ENCODE measurements at places on chromosomes 3 and 15. TPM values are rescaled to one million over a fixed set of nuclear protein-coding genes. Genes with fewer than 3 reads are reported as not detected.
A peak's percentile ranks its signal among the peaks of the same experiment; 100 is the strongest.

- H3K27me3 ChIP-seq = no peaks in the 10 kb centered on the region
- H3K36me3 ChIP-seq = no peaks in the 10 kb centered on the region
- DNase-seq = no peak
- H3K4me3 ChIP-seq = no peak overlapping the region
These were observed 58.2 kb downstream of the PHLDB2 start for GRCh38 chr3:111917300-111917699.

- no peaks in the 10 kb centered on the region for H3K27me3 ChIP-seq
- no peak overlapping the region for H3K4me3 ChIP-seq
- H3K4me1 ChIP-seq = no peaks in the 10 kb centered on the region
- DNase-seq = no peak
These were observed 11.4 kb downstream of the LAMP3 start for GRCh38 chr3:183151086-183151485.

DNA sequence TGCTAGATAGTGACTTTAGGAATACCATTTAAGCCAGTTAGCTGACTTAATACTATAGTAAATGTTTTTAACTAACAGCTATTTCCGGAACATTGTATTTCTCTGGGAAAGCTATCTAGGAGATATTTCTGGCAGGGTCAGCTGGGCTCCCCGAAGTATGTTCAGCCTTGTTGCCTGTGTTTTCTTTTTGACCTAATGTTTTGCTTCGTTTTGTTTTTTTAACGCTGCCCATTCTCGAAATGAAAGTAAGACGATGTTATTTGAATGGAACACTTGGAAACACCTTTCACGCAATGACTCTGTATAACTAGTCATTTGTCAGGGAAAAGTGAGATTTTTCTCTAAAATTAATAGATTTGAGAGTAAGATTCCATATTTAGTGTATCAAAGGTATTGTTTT, 702.9 kb upstream of the NAALADL2 start:
- no peaks in the 10 kb centered on the region for H3K36me3 ChIP-seq
- no peaks in the 10 kb centered on the region for H3K27me3 ChIP-seq
- H3K4me3 ChIP-seq = no peak overlapping the region
- no peak overlapping the region for H3K27ac ChIP-seq
- no peaks in the 10 kb centered on the region for H3K4me1 ChIP-seq

DNA sequence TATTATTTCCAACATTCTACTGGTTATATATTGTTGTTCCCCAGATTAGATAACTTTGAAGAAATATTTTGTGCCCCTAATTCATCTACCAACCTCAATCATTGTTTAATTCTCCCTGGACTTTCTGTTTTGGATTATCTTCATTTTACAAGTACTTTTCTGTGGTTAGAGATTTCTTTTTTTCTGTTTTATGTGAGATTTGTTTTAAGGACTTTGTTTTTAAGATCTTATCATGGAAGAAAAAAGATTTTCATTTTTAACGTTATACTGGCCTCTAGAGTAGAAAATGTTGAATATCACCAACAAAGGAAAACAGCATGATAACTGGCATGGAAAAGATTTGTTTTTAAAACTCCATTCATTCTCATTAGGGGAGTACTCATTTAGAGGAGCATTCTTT, 210.9 kb upstream of the KCNMB2 start:
- H3K4me1 ChIP-seq = no peaks in the 10 kb centered on the region
- H3K36me3 ChIP-seq = no peaks in the 10 kb centered on the region
- H3K27me3 ChIP-seq = no peaks in the 10 kb centered on the region

- no peak overlapping the region for H3K27ac ChIP-seq
- H3K27me3 ChIP-seq = no peaks in the 10 kb centered on the region
- no peak overlapping the region for H3K4me3 ChIP-seq
- H3K36me3 ChIP-seq = no peaks in the 10 kb centered on the region
- H3K4me1 ChIP-seq = no peaks in the 10 kb centered on the region
- no peak for DNase-seq
These were observed 18.3 kb downstream of the PPARG start for GRCh38 chr3:12307136-12307535.

DNA sequence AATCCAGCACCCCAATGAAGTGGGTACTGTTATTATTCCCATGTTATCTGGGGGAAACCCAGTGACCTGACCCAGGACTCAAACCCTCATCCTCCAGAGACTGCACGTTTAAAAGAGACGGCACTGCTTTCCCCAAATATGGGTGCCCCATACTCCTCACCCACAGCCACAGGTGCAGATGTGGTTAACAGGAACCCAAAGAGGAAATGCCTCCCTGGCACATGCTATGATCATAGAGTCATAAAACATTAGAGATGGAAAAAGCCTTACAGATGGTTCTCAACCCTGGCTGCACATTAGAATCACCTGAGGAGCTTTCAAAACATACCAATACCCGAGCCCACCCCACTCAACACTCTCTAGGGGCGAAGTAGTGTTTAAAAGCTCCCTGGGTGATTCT, 111.5 kb downstream of the SEMA5B start:
- H3K27me3 ChIP-seq = peaks cover 8% of the 10 kb centered on the region
- no peaks in the 10 kb centered on the region for H3K36me3 ChIP-seq
- no peak overlapping the region for H3K27ac ChIP-seq
- DNase-seq = no peak

DNA sequence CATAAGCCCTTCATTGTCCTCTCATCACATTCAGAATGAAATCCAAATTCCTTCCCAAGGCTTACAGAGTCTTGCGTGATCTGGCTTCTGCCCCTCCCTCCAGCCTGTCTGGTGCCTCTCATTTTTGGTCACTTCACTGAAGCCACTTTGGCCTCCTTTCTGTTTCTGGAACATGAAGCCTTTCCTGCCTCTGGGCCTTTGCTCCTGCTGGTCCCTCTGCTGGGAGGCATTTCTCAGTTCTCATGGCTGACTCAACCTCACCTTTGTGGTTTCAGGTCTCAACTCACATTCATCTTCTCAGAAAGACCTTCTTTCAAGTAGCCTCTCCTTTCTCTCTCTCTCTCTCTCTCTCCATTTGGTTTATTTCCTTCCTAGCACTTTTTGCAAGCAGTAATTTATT, 43.9 kb upstream of the BHLHE40 start:
- DNase-seq = peak; percentile 62
- H3K36me3 ChIP-seq = no peaks in the 10 kb centered on the region
- no peak overlapping the region for H3K4me3 ChIP-seq
- no peaks in the 10 kb centered on the region for H3K4me1 ChIP-seq

DNA sequence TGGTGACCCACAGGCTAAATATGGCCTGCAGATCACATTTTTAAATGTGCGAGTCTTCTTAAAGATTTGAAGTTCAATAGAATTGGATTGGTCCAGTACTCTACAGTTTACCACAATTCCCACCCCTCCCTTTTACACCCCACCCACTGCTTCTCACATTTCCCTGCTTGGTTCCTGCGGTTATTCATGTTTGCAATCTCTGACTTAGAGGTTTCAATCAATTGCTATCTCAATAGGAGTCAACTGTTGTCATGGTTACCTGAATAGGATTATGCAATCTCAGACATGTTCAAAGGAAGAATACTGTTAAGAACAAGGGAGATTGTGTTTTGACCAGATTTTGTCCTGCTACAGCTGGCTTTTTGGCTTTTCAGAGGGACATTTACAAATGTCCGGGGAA, 4.9 kb upstream of the C3orf49 start:
- H3K27ac ChIP-seq = no peak overlapping the region
- H3K36me3 ChIP-seq = no peaks in the 10 kb centered on the region
- H3K27me3 ChIP-seq = no peaks in the 10 kb centered on the region
- no peaks in the 10 kb centered on the region for H3K4me1 ChIP-seq

DNA sequence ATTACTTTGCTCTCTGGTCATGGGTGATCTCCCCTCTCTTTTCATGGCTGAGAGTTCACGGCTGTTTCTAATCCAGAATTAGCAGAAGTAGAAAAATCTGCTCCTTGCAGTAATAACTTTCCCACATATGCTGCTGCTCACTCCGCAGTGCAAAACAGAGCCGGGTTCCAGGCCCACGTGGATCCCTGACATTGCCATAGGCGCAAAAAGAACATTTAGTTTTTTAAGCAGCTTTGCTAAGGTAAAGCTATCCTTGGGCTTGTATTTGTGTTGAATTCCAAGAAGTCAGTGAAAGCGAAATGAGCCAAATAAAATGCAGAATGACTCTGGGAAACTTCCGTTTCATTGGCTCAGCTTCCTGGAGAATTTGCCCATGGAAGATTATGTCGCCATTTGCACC, 633.7 kb upstream of the SUCLG2 start:
- no peak for DNase-seq
- H3K4me3 ChIP-seq = no peak overlapping the region
- no peaks in the 10 kb centered on the region for H3K27me3 ChIP-seq
- H3K27ac ChIP-seq = no peak overlapping the region
- no peaks in the 10 kb centered on the region for H3K4me1 ChIP-seq

GRCh38 chr3:72888546-72889309, 882 bp downstream of the GXYLT2 start:
- H3K36me3 ChIP-seq = no peaks in the 10 kb centered on the region
- H3K27me3 ChIP-seq = peaks cover 47% of the 10 kb centered on the region
- H3K4me1 ChIP-seq = peaks cover 11% of the 10 kb centered on the region
- H3K27ac ChIP-seq = no peak overlapping the region
- no peak overlapping the region for H3K4me3 ChIP-seq

DNA sequence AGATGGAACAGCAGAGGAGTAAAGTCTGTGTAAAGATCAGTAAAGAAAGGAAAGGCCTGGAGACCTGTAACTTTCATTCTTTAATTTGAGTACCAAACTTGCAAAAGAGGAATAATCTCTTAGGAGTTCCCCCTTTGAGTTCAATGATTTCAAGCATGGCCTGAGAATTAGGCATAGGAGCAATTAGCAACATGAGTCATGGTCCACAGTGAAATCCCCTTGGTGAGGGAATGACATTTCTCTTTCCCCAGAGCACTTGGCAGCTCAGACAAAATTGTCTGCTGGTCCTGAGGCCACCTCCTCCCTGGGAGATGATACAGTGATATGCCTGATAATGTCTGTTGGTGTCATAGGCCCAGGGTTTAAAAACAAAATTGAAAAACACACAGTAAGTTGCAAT, 81.4 kb upstream of the CRBN start:
- H3K27ac ChIP-seq = no peak overlapping the region
- H3K36me3 ChIP-seq = no peaks in the 10 kb centered on the region
- no peak overlapping the region for H3K4me3 ChIP-seq

- no peak overlapping the region for H3K4me3 ChIP-seq
- peaks cover 9% of the 10 kb centered on the region for H3K4me1 ChIP-seq
- DNase-seq = no peak
- H3K27ac ChIP-seq = no peak overlapping the region
- no peaks in the 10 kb centered on the region for H3K36me3 ChIP-seq
- H3K27me3 ChIP-seq = no peaks in the 10 kb centered on the region
These were observed 30.8 kb downstream of the B3GNT5 start for GRCh38 chr3:183283886-183284285.

GRCh38 chr3:127123533-127123932, 69.4 kb upstream of the PRR23E start:
- no peak overlapping the region for H3K27ac ChIP-seq
- no peak for DNase-seq
- H3K4me3 ChIP-seq = no peak overlapping the region
- peaks cover 2% of the 10 kb centered on the region for H3K27me3 ChIP-seq

- no peaks in the 10 kb centered on the region for H3K36me3 ChIP-seq
- no peak overlapping the region for H3K27ac ChIP-seq
These were observed 321.4 kb upstream of the NECTIN3 start for GRCh38 chr3:110750201-110750600.

GRCh38 chr3:70488816-70489215, 176.4 kb upstream of the MDFIC2 start:
- peaks cover 3% of the 10 kb centered on the region for H3K27me3 ChIP-seq
- DNase-seq = no peak
- H3K4me1 ChIP-seq = no peaks in the 10 kb centered on the region

DNA sequence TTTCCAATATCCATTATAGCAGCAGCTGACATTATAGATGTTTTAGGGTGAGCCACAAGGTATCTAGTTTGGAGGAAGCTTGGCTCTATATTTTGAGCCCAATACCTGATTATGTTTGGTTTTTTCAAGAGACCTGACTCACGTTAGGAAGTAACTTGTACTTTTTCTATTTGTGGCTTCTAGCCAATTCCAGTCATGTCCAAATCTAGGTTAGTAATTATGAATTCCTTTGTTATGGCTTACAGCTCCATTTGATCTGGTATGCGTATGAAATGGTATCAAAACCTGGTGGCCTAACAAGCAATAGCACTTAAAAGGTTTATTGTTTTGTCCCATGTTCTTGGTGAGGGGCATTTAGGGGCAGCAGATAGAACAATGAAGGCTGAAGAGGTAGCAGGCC, 115.9 kb downstream of the TOP2B start:
- no peak overlapping the region for H3K27ac ChIP-seq
- H3K4me1 ChIP-seq = no peaks in the 10 kb centered on the region
- DNase-seq = no peak
- H3K27me3 ChIP-seq = no peaks in the 10 kb centered on the region
- H3K4me3 ChIP-seq = no peak overlapping the region
- no peaks in the 10 kb centered on the region for H3K36me3 ChIP-seq

GRCh38 chr15:23797747-23798446, 110.8 kb upstream of the NDN start:
- H3K4me3 ChIP-seq = no peak overlapping the region
- no peaks in the 10 kb centered on the region for H3K27me3 ChIP-seq
- DNase-seq = no peak
- no peaks in the 10 kb centered on the region for H3K4me1 ChIP-seq

- no peaks in the 10 kb centered on the region for H3K27me3 ChIP-seq
- H3K4me1 ChIP-seq = no peaks in the 10 kb centered on the region
- no peaks in the 10 kb centered on the region for H3K36me3 ChIP-seq
- no peak within 1 kb of the TSS for H3K27ac ChIP-seq
- no peak within 1 kb of the TSS for H3K4me3 ChIP-seq
These were observed at the start of gene PRICKLE2 for GRCh38 chr3:64224826-64225610. Gene PRICKLE2, minus strand, starts transcription at chr3:64225466. Its CDS starts 26,539 bp downstream, at chr3:64198927.

GRCh38 chr3:122091602-122092295, 36.6 kb downstream of the CD86 start:
- H3K27ac ChIP-seq = no peak overlapping the region
- no peak overlapping the region for H3K4me3 ChIP-seq
- no peaks in the 10 kb centered on the region for H3K4me1 ChIP-seq
- DNase-seq = no peak

- no peak for DNase-seq
- no peak overlapping the region for H3K4me3 ChIP-seq
- no peaks in the 10 kb centered on the region for H3K27me3 ChIP-seq
- peaks cover 72% of the 10 kb centered on the region for H3K36me3 ChIP-seq
- H3K4me1 ChIP-seq = no peaks in the 10 kb centered on the region
- H3K27ac ChIP-seq = no peak overlapping the region
These were observed 50.3 kb downstream of the NPTN start for GRCh38 chr15:73582851-73583379.

DNA sequence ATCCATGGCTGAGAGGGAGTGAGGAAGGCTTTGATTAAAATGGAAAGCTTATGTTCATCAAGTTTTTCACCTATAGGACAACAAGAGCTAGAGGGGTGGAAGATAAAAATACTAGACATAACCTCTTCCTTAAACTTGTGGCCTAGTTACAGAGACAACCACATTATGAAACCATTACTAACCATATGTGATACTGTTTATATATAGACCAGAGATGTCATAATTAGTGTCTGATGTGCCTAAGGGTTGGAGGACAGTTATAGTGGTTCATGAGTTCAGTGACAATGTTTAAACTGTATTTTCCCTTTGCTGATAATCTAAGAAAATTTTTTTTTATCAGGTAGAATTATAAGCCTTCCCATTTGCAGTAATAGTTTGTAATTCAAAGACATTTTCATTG, 23.7 kb downstream of the PHLDB2 start:
- no peaks in the 10 kb centered on the region for H3K4me1 ChIP-seq
- no peak overlapping the region for H3K4me3 ChIP-seq
- no peaks in the 10 kb centered on the region for H3K36me3 ChIP-seq
- no peak for DNase-seq
- H3K27ac ChIP-seq = no peak overlapping the region

CEMIP gene
- total RNA-seq = 0.10 TPM

ALDH1L1 gene
- total RNA-seq = not detected

GPR149 gene
- total RNA-seq = not detected

KCNMB3 gene
- 0.99 TPM for total RNA-seq

IMPDH2 gene
- total RNA-seq = 78.4 TPM

HESX1 gene
- total RNA-seq = not detected

POPDC2 gene
- 5.5 TPM for total RNA-seq

POLQ gene
- total RNA-seq = 0.72 TPM

OXTR gene
- 0.17 TPM for total RNA-seq

BNC1 gene
- total RNA-seq = not detected

All from CD4-positive, CD25-positive, alpha-beta regulatory T cell (primary cell).